ENCODE measurements at places on chromosomes 3 and 15.

DNA sequence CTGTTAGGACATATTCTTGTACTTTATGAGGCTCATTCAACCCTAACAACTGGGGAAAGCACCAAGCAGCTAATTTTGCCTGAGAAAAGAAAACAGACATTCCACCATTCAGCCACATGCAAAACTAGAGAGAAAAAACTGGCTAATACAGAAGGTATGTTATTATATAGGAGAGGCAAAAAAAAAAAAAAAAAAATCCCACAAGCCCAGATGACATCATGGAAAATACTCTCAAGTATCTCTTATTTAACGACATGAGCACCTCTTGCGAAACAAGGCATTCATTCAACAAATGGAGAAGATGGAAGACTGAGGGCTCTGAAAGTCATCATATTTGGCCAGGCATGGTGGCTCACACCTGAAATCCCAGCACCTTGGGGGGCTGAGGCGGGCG lies 61.5 kb downstream of the PRICKLE2 start:
- peak; percentile 93 for DNase-seq

- no peak for DNase-seq
Observed at GRCh38 chr15:42604894-42605744, 29.7 kb downstream of the STARD9 start.

DNA sequence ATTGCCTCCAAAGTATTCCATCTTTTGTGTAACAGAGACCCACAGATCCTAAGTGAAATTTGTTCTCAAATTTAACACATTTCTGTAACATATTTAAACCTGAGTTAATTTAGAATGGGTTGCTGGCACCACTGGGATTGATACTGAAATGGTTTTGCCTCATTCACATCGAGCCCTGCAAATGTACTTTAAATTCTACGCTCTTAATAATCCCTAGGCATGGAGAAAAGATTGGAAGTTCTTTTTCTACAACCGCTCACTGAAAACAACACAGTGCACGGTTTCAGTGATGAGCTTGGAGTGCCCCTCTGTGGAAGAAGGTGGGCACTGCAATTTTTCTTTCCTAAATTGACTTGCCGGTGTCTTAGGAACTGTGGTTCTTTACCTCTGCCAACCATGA lies 109.9 kb upstream of the ATP11B start:
- DNase-seq = peak; percentile 72

DNA sequence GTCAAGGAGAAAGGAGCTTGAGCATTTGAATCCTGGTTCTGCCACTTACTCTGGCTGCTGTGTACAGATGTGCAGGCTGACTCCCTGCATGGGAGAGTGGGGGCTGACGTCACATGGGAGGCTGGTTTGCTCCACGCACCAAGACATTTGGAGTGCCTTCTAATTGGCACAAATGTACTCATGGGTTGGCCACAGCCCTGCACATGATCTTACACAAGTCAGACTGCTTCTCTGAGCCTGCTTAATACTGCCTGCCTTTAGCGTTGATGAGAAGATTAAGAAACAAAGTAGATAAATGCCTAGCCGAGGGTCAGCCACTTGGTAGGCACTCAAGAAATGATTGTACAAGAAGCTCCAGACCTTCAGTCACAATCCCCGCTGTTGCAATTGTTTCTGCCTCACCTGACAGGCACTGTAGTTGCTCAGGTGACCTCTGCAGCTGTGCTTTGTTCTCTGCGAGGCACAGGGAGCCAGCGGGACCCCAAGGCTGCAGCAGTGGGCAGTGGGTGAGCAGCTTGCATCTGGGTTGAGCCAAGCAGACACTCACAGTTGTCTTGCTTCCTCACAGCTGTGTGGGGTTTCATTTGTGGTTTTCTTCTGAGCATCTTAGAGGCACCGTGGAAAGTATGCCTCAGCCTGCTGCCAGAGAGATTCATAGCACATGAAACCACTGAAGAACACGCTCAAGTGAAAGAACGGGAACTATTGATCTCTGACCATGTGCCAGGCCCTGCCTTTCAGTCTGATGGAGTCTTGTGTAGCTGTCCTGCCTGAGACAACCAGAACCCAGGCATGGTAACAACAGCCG lies 33.1 kb downstream of the GRK7 start:
- DNase-seq = no peak

DNA sequence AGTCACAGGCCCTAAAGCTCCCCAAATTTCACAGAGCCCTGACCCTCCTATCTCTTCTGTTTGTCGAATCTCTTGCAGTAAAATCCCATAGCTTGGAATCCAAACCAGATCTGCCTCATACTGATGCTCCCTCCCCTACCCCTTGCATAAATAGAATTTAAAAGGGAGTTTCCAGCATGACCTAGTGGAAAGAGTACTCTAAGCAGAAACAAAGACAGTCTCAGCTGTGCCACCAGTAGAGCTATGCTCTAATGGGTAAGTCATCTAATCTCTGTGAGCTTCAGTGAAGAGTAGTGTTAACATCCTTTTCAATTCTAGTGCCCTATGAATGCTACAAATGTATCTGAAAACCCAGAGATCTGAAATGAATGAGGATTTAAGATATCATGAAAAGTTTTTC lies 4.0 kb upstream of the SLC12A1 start:
- DNase-seq = no peak

DNA sequence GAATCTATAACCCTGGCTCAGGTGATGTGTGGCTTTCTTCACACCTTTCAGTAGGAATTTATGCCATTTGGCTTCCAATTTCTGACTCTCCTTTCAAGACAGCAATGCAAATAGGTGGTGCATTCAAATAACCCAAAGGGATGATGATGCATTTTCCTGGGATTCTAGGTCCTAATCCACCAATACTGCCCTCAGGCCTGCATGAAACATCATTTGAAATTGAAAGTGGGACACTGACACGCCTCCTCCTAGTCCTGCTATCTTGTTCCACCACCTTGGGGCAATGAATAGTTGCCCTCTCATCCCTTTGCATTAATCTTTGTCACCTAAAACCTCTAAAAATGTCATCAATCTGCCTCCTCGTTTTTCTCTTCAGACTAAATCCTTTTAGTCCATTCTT lies 198.4 kb upstream of the ST8SIA2 start:
- no peak for DNase-seq

GRCh38 chr15:100723315-100723801 lies 121.0 kb downstream of the ASB7 start:
- peak; percentile 19 for DNase-seq

GRCh38 chr15:49190586-49190985 lies 20.5 kb downstream of the GALK2 start:
- DNase-seq = no peak

DNA sequence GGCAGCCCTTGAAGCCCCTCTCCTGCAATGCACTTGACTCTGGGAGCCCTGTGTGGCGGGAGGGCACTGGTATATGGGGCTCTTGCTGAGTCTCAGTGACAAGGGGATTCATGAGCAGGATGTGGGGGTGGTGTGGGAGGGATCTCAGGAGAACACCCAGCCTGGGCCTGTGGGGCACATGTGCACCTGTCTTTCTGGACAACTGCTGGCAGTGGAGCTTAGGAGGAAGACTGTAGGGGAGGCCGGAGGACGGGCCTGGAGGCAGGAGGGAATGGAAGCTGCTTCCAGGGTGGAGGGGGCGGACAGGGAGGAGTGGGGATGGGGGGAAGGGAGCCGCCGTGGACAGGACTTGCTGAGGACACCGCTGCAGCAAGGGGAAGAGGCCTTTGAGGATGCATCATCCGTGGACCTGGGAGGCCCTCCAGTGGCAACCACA lies 10.8 kb upstream of the SNRPA1 start:
- no peak for DNase-seq

GRCh38 chr15:67976506-67977073 lies 77.5 kb upstream of the PIAS1 start:
- DNase-seq = no peak

- no peak for DNase-seq
Observed at GRCh38 chr3:47339951-47340350, 40.9 kb upstream of the PTPN23 start.

- DNase-seq = no peak
Observed at GRCh38 chr3:134849561-134849960, 54.5 kb downstream of the EPHB1 start.

GRCh38 chr15:65986416-65986815 lies 117.1 kb downstream of the RAB11A start:
- DNase-seq = peak; percentile 82

DNA sequence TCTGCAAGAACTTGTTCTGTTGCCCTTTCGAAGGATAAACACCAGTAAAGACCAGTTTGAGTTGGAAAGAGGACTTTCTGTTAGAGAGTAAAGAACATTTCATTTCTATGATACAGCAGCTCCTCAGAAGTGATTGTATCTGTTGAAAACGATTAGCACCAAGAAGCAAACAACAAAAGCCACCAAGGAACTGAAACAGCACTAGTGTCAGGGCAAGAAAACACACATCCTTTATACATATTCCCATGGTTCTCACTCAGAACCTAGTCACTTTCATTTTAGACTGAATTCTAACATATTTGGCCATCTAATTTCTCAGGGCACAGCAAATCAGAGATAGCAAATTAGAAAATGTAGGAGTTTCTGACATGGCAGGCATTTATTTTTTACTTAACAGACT lies 116.1 kb downstream of the ATP1B3 start:
- no peak for DNase-seq

GRCh38 chr3:40310705-40311104 lies 1.2 kb downstream of the EIF1B start:
- DNase-seq = no peak

DNA sequence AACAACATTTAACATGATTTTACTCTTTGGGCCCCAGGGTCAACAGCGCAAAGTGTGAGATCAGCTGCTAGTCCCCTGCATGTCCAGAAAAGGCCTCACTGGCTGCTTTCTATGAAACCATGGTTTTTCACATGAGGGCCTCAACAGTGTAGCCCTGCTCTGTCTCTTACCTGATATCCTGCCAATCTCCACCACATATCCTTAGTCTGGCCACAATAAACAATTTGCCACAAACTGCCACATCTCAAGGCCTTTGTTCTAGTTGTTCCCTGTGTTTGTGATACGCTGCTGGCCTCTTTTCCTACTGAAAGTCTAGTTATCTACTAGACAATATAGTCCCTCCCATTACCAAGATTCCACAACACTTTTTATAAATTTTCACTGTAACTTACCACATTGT lies 17.7 kb downstream of the VPS39 start:
- no peak for DNase-seq

DNA sequence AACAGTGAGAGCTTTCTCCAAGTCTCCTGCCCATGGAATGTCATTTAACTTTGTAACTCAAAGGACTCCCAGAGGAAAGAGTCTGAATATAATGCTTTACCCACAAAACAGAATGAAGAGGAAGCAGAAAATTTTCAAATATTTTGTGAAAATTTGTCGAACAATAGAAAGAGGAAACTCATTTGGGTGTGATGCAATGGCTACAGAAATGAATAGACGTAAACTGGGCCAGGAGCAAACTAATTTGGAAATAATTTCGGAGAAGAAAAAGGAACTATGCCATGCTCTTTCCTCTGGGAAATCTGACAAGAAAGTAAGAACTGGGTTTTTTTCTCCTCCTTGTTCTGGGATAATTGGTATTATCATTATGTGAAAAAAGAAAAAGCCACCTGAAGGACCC lies 11.2 kb upstream of the SUMF1 start:
- DNase-seq = no peak

GRCh38 chr3:2958551-2958950 lies 151.6 kb downstream of the IL5RA start:
- DNase-seq = peak; percentile 4

DNA sequence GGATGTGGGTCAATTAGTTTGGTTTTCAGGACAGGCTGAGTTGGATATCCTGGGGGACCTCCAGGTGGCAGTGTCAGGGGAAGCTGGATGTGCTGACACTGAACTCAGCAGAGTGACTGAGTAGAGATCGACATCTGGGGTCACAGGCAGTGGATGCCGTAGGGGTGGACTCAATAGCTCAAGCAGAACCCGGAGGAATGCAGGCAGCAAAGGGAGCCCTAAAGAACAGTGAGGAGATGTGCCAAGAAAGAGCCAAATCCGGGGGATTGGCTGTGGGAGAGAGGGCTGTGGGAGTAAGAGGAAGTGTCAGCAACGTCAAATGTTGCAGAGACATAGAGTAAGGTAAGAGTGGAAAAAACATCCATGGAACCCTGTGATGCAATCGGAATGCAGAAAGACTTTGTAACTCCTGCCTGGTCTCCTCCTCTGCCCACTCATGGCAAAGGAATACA lies 11.6 kb downstream of the CCR5AS start:
- DNase-seq = peak; percentile 60

DNA sequence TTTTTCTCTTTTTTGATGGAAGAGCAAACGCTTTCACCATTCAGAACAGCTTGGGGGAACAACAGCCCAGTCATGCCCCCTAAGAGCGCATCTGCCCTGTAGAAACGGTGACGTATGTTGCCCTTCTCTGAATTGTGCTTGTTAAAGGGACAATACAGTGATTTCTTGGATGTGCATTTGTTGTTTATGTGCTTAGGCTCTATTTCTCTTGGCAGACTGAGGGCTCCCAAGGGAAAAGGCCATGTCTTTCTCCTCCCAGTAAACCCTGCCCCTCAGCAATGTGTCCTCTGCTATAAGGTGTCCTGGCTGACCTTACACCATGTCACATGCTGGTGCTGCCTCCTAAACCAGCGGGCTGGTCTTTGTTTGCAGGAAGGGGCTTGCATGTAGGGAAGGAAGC lies 346.1 kb downstream of the EPHB1 start:
- DNase-seq = no peak

GRCh38 chr3:23189187-23189586 lies 13.9 kb upstream of the UBE2E2 start:
- no peak for DNase-seq

- DNase-seq = no peak
Observed at GRCh38 chr3:133169331-133170068, 131.3 kb downstream of the TMEM108 start.

- DNase-seq = peak; percentile 54
Observed at GRCh38 chr3:104460477-104461406, 906.0 kb upstream of the ALCAM start.

GRCh38 chr3:107297597-107297996 lies 79.6 kb upstream of the CCDC54 start:
- no peak for DNase-seq

GRCh38 chr3:128329491-128330213 lies 137.0 kb downstream of the DNAJB8 start:
- no peak for DNase-seq

DNA sequence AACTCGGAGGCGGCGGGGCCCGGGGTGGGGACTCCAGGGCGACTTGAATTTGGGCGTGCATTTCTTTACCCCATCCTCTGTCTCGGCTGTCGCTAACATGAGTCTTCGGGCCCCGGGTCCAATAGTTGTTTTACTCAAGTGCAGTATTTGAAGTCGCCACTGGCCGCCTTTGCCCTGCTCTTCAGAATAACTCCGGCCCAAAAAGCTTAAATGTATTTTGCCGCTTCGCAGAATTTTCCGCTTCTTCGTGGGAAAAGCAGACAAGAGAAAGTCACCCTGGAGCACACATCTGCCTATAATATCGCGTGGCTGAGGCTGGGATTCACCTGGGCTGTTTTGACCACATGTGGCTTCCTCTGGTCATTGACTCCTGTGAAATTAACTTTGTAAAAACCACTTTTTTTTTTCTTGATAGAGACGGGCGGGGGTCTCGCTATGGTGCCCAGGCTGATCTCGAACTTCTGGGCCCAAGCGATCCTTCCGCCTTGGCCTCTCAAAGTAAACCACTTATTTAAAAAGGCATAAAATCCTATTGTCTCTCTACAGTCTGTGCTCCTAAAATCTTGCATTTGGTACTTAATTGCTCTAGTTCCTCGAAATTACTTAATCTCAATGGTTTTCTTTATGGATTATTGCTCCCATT lies 676 bp downstream of the CNOT10 start:
- DNase-seq = no peak

GRCh38 chr3:63753567-63753966 lies 65.5 kb upstream of the C3orf49 start:
- DNase-seq = peak; percentile 58

Data from kidney glomerular epithelial cell (primary cell).